ENCODE measurements at places on chromosomes 16 and 17. TPM values are rescaled to one million over a fixed set of nuclear protein-coding genes. Genes with fewer than 3 reads are reported as not detected.

Gene CACNG5
- not detected for polyA plus RNA-seq

DNA sequence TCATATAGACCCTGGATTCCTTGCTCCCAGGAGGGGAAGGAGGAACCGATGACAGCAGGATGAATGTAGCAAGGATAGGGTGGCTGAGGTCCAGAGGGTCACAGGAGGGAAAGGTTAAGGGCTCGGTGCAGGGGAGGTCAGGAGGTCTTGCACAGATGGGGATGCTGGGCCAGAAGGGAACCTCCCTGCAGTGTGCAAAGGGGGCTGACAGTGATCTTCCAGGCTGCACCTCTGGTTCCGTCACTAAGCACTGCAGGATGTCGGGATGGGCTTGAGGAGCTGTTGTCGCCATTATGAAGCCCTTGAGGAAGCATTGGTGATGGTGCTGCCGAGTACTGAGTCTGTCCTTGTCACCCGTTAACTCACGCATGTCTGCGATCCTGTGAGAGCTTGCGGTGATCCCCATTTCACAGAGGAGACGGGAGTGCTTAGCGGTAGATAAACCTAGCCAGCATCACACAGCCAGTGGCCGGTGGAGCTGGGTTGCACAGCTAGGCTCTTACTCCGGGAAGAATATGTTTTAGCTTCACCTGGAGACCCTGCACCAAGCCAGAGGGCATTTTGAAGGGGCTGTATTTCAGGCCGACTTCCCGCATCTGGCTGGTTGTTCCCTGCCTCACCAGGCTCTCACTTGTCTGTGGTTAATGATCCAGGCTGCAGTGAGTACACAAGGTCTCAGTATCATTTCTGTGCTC, 120.4 kb downstream of the SNX29 start:
- no peaks in the 10 kb centered on the region for H3K4me1 ChIP-seq
- DNase-seq: no peak
- H3K27me3 ChIP-seq: no peaks in the 10 kb centered on the region
- H3K4me3 ChIP-seq: no peak overlapping the region

DNA sequence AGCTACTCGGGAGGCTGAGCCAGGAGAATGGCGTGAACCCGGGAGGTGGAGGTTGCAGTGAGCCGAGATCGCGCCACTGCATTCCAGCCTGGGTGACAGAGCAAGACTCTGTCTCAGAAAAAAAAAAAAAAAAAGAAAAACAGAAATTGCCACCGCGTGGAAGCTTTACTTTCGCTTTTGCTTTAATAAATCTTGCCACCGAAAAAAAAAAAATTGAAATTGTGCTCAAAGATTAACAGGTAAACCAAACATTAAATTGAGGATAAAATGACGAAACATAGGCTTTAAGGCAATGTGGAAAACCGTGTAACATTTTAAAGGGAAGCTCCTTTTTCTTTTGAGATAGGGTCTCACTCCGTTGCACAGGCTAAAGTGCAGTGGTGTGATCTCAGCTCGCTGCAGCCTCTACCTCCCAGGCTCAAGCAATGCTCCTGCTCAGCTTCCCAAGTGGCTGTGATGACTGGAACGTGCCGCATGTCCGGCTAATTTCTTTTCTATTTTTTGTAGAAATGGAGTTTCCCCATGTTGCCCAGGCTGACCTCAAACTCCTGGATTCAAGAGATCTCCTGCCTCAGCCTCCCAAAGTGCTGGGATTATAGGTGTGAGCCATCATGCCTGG, 40.1 kb downstream of the ZNF276 start:
- DNase-seq: no peak
- H3K27me3 ChIP-seq: no peaks in the 10 kb centered on the region
- H3K27ac ChIP-seq: peak overlapping the region; percentile 72
- peaks cover 43% of the 10 kb centered on the region for H3K4me1 ChIP-seq
- H3K36me3 ChIP-seq: peaks cover 23% of the 10 kb centered on the region

GRCh38 chr17:79500745-79501618, 109.9 kb downstream of the RBFOX3 start:
- no peaks in the 10 kb centered on the region for H3K4me1 ChIP-seq
- no peaks in the 10 kb centered on the region for H3K27me3 ChIP-seq
- no peak for DNase-seq
- H3K27ac ChIP-seq: no peak overlapping the region

Gene CCDC154
- not detected for polyA plus RNA-seq

GRCh38 chr17:37405955-37406634, 541 bp downstream of the ACACA start:
- peaks cover 21% of the 10 kb centered on the region for H3K4me1 ChIP-seq
- H3K4me3 ChIP-seq: peak overlapping the region; percentile 96

GRCh38 chr16:67746846-67747245, 27.7 kb upstream of the GFOD2 start:
- H3K36me3 ChIP-seq: peaks cover 7% of the 10 kb centered on the region
- H3K27me3 ChIP-seq: no peaks in the 10 kb centered on the region
- no peak overlapping the region for H3K27ac ChIP-seq
- no peak for DNase-seq
- no peak overlapping the region for H3K4me3 ChIP-seq
- peaks cover 28% of the 10 kb centered on the region for H3K4me1 ChIP-seq

Gene PLK1
- 184 TPM for polyA plus RNA-seq

DNA sequence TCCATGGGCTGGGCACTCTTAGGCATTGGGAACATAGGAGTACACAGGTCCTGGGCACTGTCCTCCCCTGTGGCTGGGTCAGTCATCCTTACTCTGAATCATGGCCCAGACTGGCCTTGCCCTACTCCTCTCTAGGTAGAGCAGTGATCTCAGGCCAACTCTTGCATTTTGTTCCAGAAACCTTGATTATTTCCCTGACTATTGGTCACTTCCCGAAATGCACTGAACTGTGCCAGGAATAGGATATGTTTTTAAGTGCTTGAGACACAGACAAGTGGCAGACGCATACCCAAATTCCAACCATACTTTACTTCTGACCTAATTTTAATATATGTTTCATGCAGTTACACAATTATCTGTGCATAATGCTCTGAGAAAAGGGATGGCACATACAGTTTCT, 10.3 kb downstream of the KRABD2 start:
- no peak overlapping the region for H3K4me3 ChIP-seq
- no peak for DNase-seq
- H3K4me1 ChIP-seq: no peaks in the 10 kb centered on the region
- H3K27me3 ChIP-seq: no peaks in the 10 kb centered on the region
- H3K27ac ChIP-seq: no peak overlapping the region

- H3K4me3 ChIP-seq: peak overlapping the region; percentile 64
- peaks cover 6% of the 10 kb centered on the region for H3K4me1 ChIP-seq
- H3K27ac ChIP-seq: peak overlapping the region; percentile 96
- no peak for DNase-seq
- H3K36me3 ChIP-seq: no peaks in the 10 kb centered on the region
- H3K27me3 ChIP-seq: no peaks in the 10 kb centered on the region
These were observed 1.4 kb upstream of the TENT4B start for GRCh38 chr16:50151756-50152155.

DNA sequence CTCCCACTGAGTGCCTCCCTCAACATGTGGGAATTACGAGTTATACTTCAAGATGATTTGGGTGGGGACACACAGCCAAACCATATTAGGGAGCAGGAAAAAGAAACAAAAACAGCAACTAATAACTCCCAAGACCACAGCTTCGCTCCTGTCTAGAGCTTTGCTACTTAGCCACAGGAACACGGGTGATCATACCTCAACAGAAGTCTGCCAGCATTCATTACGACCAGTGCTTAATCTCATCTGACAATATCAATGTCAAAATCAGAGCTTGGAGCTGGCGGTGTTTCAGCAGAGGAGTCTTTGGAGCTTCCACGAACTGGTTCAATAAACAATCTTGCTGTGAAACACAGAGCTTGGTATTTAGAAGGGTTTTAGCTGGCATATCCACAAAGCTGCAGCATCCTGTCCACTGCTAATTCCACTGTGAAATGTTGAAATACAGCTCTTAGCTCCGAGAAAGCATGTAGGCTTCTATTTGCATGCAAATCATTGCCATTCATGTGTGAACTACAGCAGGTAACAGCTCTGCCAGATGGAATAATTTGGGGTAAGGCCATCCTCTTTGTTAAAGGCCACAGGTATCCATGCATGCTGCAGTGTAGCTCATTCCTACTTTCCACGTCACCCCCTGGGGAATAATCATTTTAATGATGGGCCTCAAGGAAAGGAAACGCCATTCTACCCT, 128.4 kb upstream of the GOT2 start:
- H3K4me1 ChIP-seq: no peaks in the 10 kb centered on the region
- no peak for DNase-seq
- no peaks in the 10 kb centered on the region for H3K27me3 ChIP-seq
- no peaks in the 10 kb centered on the region for H3K36me3 ChIP-seq
- H3K4me3 ChIP-seq: no peak overlapping the region

DNA sequence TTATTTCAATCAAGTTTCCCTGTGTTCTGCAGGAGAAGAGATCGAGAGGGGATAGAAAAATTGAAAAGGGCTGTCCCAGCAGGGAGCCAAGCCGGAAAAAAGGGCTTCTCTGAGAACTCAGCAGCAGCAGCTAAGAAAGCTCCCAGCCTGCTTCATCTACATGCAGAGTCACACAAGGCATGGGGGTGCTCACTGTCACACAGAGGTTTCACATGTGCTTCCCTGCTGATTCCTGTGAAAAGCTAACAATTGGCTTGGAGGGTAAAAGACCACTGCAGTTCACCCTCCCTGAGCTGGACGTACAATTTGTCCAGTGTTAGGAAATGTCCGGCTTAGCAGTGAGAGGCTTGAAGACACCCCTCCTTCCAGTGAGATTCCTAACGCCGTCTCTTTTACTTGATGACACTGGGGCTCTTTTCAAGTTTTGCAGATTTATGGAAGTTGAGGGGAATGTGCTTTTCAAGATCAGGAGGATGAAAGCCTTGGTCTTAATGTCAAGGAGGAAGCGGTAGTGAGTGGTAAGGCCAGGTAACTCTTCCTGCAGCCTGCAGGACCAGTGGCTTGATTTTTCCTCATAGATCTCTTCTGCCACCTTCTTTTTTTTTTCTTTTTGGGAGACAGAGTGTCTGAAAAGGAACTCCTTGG, 85.6 kb downstream of the WNT3 start:
- no peak overlapping the region for H3K27ac ChIP-seq
- 0 out of 2 replicates have a peak, but pooled peaks cover 4% of the 10 kb centered on the region for H3K36me3 ChIP-seq
- no peak for DNase-seq
- no peak overlapping the region for H3K4me3 ChIP-seq
- H3K4me1 ChIP-seq: peaks cover 4% of the 10 kb centered on the region

DNA sequence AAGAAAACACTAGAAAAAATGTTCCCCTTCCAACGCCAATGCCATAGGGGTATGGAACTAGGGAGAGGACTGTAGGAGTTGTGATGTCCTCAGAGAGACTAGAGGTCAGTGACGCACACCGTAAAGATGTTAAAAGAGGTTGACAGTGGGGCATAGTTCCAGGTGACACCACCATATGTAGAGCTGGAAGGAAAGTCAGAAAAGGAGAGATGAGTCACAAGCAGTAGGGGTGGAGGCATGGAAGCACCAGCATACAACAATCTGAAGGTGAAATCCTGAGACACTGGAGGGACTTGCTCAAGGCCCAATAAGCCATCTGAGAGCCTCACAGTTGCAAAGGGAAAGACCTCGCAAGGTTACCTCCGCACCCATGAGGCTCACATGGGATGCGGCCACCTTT, 76.0 kb downstream of the ZNF18 start:
- H3K36me3 ChIP-seq: no peaks in the 10 kb centered on the region
- no peak for DNase-seq
- H3K27me3 ChIP-seq: no peaks in the 10 kb centered on the region
- no peak overlapping the region for H3K27ac ChIP-seq
- no peaks in the 10 kb centered on the region for H3K4me1 ChIP-seq

Gene CD19
- polyA plus RNA-seq: 114 TPM

DNA sequence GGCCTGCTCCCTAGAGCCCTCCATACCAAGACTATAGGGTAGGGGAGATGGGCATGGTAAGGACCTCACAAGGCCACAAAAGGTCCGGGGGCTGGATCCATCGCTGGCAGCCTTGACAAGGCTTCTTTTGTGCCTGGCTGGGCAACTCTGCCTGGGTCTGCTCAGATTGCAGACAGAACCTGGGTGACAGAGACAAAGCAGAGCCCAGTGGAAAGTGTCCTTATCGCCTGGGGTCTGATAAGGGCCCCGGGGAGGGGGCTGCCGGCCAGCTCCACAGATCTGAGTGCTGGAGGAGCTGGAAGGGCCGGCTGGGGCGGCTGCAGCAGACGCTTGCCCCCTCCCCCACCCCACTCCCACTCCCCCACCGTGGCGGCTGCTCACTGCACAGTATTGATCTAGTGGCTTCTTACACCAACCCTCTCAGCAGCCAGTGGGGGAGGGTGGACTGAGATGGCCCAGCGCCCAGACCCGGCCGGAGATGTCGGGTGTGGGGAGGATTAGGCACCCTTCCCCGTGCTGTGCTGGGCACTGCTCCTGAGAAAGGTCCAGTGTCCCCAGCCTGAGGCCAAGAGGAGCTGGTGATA, 7.2 kb downstream of the MMP15 start:
- DNase-seq: no peak
- H3K27me3 ChIP-seq: peaks cover under 1% of the 10 kb centered on the region
- no peaks in the 10 kb centered on the region for H3K4me1 ChIP-seq
- H3K27ac ChIP-seq: no peak overlapping the region
- H3K4me3 ChIP-seq: no peak overlapping the region

DNA sequence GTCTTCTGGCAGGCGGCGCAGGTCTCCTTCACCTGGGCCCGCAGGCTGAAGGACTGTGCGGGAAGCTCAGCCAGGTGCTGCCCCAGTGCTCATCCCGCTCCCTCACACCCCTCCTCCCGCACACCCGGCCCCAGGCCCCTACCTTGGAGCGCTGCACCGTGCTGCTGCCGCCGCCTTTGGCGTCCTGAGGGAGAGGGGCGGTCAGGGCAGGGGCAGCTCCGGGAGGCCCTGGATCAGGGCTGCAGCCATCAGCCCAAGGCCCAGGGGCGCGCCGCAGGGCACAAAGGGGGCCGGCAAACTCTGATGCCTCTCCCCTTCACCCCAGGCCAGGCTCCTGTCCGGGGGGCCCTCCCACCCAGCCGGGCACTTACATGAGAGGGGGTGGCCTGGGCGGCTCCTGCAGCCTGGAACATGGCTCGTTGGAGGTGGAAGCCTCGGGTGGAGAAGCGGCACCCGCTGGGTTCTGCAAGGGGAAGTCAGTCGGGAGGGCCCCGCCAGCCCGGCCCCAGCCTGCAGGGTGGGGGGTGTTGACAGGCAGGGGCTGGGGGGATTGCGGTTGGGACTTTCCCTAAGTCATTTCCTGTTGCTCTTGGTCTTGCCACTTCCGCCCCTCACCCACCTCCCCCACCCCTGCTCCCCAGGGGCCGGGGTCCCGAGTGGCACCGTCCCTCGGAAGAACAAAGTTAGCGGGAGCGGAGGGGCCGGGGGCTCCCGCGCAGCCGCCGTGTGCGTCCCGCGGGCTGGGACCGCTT, 863 bp downstream of the LIMD2 start:
- H3K4me3 ChIP-seq: peak overlapping the region; percentile 88
- H3K27me3 ChIP-seq: no peaks in the 10 kb centered on the region
- peak; percentile 59 for DNase-seq
- H3K36me3 ChIP-seq: peaks cover 10% of the 10 kb centered on the region

All from GM12878 (cell line).